ENCODE measurements at places on chromosomes 3 and 15.

- DNase-seq: no peak
Measured at GRCh38 chr3:186003610-186004009, 65.8 kb upstream of the TRA2B start.

GRCh38 chr3:149472030-149472797 is 2.3 kb upstream of the TM4SF4 start:
- DNase-seq: no peak

- no peak for DNase-seq
Measured at GRCh38 chr15:65494076-65494475, 23.4 kb downstream of the DPP8 start.

- no peak for DNase-seq
Measured at GRCh38 chr3:180290300-180290699, 253.6 kb upstream of the PEX5L start.

DNA sequence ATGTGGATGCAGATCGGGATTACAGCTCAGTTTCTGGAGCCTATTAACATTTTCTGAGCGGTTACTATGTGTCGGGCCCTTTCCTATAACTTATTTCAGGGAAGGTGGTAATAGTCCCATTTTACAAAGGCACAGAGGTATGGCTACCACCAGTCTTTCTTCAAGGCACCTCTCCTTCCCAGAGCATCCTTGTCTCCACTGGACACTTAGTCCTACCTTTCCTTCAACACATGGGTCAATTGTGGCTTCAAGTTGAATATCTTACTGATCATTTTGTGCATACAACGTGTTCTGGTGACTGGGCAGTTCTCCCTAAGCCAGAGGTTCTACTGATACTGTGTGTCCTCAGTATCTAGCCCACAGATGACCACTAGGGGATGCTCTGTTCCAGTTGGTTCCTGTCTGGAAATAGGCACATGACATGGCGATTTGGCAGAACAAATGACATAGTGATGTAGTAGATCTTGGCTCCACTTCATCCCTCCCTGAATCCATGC is 60.7 kb upstream of the CMTM8 start:
- DNase-seq: peak; percentile 55
